Lower leg skin (tissue), 4 donors: ENCODE measurements at places on chromosomes 6 and 20. TPM values are rescaled to one million over a fixed set of nuclear protein-coding genes. Genes with fewer than 3 reads are reported as not detected.

The WASF1 gene
- total RNA-seq = 8.0 TPM

The HEBP2 gene
- total RNA-seq = 150 TPM

The ENPP1 gene
- total RNA-seq = 7.6 TPM

DNA sequence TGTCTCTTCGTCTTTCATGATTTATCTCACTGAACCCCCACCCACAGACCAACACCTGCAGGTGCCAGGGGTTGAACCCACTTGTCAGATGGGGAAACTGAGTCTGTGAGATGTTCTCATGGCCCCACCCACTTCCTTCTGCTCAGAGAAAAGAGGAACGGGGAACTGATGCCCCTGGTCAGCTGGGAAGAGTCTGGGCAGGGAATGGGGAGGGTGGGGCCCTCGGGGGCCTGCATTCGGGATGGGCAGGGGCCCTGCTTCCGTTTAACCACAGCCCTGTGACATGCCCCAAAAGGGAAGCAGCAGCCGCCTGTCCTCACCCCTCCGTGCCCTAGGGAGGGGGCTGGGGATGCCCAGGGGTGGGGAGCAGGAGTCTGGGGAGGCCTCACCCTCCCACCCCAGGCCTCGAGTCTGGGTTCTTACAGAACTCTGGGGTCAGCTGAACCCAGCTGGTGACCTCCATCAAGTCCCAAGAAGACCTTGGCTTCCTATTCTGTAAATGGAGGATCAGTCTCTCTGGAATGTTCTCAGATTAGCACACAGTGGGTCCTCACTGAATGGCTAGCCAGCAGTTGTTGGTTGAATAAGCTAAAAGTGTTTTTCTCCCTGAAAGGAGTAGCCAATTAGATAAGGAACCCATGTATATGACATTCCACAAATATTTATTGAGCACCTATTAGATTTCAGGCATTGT is 81.5 kb downstream of the CEBPB start:
- DNase-seq = no peak

DNA sequence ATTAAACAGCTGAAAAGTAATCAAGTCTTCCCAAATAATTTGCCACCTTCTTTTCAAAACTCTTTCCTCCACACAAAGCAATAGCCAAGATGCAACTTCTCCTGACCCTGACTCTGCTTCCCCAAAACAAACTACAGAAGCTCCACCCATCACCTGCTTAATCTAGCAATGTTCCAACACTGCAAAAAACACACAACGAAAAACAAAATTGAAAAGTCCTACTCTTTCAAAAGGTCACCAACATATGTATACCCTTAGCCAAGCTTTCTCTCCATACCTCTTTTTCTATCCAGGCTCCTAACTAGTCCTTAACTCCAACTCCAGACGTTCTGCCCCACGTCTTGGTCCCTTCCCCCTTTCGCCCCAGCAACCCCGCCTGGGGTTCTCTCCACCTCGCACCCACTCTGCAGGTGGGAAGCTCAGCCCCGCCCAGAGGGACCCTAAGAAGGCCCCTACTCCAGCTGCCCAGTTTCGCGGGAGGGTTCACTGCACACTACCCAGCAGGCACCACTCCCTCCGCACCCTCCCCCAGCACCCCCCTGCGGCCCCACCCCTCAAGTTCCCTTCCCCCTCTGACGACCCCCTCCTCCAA is 717 bp downstream of the CSNK2A1 start:
- no peak for DNase-seq

DNA sequence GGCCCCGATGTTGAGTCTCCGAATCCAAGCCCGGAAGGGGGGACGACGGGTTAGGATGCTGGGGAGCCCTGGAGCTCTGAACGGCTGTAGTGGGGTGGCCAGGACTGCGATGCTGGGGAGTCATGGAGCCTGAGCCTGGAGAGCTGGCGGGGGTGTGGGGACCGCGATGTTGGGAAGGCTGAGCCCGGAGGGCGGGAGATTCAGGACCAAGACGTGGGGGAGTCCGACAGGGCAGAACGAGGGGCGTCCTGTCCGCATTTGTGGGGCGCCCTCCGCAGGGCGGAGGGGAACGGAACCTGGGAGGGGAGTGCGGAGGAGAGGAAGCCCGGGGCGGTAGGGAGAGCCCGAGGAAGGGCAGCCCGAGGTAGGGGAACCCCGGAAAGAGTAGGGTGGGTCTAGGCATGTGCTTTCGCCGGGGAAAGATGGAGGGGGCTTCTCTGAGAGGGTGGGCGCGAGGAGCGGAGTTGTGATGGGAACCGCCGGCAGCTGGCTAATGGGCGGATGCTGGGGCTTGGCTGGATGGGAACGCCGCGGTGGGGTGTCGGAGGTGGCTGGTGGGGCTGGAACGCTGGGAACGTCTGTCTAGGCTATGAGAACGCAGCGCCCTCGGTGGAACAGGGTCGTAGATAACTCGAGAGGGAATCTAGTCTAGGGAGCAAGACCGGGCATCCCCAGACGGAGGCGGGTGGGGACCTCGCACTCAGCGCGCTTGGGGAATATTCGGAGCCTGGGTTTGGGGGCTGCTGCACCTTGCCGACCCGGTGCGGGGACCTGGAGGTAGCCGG is 684 bp downstream of the PAQR8 start:
- no peak for DNase-seq

- DNase-seq = peak; percentile 20
Observed at GRCh38 chr6:32637219-32637880, at the start of gene HLA-DQA1. Gene HLA-DQA1 (plus strand): TSS chr6:32637406. CDS start chr6:32637459, 53 bp downstream.

DNA sequence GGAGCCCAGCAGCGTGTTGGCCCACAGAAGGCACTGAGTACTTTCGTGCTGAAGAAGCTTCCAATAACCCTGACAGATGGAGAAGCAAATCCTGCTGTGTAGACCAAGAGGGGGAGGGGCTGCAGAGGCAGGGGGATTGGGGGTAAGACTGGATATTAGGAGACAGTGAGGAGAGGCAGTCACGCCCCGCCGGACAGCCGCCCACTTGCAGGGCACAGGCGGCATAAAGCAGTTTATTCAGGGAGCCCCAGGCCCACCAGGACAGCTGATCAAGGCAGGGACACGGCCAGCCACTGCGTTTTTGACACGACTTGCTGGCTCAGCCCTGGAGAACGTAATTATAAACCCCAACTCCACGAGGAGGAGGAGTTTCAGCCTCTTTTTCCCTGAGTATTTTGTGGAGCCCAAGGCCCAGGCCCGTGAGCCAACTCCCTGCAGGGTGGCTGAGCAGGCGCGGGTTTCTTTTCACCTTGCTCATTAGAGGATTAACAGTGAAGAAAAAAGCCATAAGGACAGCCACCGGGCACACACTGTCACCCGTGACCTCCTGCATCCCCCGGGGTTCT is 177.9 kb downstream of the TFAP2C start:
- DNase-seq = no peak

DNA sequence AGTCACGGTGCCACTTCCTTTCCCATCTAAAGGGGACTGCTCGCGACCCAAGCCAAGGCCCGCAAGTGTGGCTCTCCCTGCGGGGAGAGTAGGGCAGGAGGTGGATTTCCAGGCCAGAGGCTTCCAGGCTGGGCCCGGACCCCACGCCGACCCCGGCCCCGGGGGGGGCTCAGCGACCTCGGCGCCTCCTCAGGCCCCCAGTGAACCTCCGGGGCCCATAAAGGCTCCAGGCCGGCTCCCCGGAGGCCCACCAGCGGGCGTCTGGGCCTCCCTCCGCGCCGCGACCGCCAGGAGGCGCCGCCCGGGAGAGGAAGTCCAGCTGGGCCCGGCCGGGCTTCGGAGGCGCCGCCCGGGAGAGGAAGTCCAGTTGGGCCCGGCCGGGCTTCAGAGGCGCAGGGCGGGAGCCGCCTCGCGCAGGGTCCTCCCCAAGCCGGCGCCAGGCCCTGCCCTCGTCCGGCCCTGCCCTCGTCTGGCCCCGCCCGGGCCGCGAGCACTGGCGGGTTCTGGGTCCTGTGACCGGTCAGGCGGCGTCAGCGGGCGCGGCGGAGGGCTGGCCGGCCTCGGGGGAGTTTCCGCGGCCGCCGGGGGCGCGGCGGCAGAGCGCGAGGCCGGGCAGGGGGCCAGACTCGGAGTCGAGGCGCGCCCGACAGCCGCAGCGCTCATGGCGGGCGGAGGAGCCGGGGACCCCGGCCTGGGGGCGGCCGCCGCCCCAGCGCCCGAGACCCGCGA is at the start of gene RAB32:
RAB32 (plus strand) TSS at position 623 of the 729 bp plus-strand sequence; CDS start at position 662, 39 bp downstream.
- DNase-seq = peak; percentile 97
